ENCODE measurements at places on chromosomes 13 and 19.

GRCh38 chr13:39587939-39588338 is 15.1 kb downstream of the LHFPL6 start:
- DNase-seq = no peak

- DNase-seq = no peak
Observed at GRCh38 chr19:53102756-53103233, 427 bp downstream of the ZNF160 start.

GRCh38 chr13:75411924-75412537 is 69.9 kb downstream of the TBC1D4 start:
- DNase-seq = no peak

DNA sequence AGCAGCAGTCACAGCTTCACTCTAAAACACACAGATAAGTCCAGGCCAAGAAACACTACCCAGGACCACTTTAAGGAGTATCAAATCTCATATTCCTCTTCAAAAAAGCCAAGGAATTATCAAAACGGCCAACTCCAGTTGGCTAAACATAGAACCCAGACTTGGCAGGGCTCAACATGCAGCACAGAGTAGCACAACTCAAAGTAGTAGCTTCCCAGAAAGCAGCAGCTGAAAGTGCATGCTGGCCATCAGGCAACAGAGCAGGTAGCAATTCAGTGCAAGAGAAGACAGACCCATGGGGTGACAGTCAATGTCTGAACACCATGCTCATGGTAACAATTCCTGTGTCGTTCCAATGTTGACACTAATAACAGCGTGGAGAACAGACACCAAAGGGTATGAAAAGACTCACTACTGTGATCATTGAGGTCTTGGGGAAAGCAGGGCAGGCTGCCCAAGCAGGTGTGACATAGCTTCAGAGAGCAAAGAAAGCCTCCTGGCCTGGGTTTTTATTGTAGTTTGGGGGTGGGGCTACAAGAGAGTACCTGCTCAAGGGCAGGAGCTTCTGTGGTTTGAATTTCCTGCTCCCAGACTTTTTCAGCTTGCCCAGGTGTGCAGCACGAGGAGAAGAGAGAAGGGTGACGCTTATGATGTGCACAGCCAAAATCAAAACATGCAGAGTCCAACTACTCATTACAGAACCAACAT is 6.2 kb downstream of the ZNF709 start:
- no peak for DNase-seq

GRCh38 chr19:35718345-35719041 is 690 bp downstream of the KMT2B start:
- no peak for DNase-seq

DNA sequence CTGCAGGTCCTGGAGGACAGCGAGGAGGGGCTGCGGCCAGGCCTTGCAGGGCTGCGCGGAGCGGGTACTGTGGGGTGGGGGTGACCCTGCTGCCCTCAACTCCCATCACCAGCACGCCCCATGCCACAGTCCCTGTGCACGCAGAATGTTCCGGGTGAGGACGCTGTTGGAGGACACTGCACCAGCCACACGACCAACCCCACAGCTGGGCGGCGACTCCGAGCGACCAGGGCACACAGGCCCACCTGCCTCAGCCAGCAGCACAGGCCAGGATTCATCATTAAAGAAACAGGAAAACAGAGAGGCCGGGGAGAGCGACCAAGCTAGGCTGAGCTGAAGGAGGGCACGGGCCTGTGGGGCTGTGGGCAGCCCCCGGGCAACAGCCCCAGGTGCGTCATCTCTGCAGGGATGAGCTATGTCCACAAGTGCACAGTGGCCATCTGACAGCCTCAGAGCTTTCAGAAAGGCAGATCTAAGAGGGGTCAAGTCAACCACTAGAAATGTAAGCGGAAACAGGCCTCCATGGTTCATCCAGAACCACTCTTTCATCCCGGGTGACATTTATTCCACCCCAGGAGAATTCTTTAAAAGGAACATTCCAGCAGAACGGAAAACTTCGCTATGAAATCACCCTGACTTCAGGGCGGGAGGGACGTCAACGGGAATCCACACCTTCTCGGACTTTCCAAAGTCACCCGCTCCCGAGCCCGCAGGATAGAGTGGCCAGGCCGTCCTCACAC is 1.5 kb downstream of the GAS6 start:
- DNase-seq = no peak

GRCh38 chr19:56562766-56563165 is 4.5 kb upstream of the ZNF470 start:
- DNase-seq = no peak

GRCh38 chr13:28012896-28013295 is 24.4 kb upstream of the URAD start:
- no peak for DNase-seq

DNA sequence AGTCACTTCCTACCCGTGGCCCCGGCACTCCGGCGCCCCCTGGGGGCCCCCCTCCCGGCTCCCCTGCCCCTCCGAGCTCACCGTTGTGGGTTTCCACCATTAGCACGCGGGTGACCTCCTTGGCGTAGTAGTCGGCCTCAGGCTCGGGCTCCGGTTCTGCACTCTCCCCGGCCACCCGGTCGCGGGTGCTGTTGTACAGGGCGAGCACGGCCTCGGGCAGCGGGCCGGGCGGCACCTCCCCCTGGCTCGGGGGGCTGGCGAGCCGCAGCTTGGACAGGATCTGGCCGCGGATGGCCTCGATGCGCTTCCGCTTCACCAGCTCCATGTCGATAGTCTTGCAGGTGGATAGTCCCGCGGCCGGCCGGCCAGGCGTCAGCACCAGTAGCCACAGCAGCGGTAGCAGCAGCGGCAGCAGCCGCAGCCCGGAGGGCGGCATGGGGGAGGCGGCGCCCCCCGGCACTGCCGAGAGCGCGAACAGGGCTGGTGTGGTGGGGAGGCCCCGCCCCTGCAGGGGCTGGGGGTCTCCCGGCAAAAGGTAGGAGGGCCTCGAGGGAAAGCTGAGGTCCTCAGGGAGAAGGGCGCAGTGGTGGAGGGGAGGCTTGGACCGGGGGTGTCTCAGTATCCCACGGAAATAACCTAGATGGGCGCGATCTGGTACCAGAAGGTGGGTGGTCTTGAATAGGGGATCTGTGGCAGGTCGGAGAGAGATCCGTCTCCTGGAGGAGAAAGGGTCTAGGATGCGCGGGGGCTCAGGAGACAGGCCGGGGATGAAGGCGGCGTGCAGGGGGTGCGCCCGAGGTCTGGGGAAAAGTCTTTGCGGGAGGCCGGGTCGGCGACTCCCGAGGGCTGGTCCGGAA is 885 bp downstream of the TGFB1 start:
- no peak for DNase-seq

DNA sequence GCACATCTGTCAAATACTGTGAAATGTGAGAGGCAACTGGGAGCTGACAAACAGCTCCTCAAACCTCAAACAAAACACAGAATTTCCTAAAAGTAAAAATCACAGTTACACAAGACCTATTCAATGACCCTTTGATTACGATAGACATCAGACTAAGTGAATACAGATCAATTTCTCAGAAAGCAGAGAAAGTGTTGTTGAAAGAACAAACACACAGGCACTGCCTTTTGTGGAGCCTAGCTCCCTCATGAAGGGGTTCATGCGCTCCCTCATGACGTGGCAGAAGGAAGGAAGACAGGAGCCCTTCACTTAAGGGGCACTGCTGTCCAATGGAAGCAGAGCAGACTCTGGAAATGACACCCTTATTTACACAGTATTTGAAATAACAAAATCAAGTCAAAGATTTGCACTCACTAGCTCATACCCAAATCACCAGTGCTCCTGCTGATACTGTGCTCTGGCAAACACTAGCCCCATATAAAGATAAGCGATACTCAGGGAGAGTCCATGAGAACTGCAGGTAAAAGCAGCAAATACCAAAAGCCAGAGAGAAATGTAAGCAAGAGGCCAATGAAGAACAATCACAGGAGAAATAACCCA is 144.9 kb downstream of the KLF12 start:
- no peak for DNase-seq

- DNase-seq = no peak
Observed at GRCh38 chr19:30132343-30133075, 190.5 kb downstream of the URI1 start.

DNA sequence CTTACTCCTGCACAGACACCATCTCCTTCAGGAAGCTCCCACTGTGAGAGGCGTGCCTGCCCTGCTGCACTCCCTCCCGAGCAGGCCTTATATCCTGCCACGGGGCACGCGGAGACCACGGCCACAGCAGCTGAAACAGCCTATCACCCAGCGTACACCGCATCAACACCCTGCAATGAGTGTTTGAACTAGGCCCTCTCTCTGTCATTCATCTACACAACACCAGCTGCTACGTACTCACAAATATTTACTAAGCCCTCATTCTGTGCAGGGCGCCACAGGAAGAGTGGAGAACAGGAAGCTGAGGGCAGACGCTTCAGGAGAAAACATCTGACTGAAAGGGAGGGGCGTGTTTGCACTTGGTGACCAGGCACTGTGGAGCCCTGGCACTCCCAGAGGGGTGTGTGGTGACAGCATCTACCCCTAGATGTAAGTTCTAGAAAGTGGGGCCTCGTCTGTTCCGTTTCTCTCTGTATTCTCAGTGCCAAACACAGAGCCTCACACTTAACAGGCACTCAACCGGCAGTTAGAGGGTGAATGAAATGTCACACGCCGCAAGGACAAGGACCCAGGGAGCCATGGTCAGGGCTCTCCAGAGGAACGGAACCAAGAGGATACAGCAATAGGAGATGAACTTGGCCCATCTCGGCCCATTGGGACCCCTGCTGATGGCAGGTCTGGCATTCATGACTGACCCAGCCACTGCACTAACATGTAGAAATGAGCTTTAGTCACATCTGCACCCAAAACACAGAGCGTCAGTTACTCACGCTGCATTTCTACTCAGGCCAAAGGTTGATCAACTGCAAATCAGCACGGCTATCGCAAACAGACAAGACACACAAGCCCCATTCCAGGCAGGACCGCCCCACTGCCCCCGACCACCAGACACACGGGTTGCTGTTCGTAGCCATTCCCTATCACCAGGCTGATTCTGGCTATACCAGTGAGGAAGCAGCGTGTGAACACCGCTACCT is 15.7 kb downstream of the RANBP3 start:
- DNase-seq = no peak

GRCh38 chr13:37918116-37918714 is 48.6 kb upstream of the TRPC4 start:
- DNase-seq = no peak

DNA sequence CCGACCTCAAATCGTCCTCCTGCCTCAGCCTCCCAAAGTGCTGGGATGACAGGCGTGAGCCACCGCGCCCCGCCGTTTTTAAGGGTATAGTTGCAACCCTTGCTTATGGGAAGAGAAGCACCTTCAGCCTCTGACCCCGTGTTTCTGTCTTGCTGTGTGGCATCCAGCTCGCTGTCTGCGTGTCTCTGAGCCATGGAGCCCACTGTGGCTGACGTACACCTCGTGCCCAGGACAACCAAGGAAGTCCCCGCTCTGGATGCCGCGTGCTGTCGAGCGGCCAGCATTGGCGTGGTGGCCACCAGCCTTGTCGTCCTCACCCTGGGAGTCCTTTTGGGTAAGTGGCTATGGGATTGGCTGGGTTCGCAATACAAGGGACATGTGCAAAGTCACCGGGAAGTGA is 29.5 kb downstream of the TMPRSS9 start:
- DNase-seq = no peak

DNA sequence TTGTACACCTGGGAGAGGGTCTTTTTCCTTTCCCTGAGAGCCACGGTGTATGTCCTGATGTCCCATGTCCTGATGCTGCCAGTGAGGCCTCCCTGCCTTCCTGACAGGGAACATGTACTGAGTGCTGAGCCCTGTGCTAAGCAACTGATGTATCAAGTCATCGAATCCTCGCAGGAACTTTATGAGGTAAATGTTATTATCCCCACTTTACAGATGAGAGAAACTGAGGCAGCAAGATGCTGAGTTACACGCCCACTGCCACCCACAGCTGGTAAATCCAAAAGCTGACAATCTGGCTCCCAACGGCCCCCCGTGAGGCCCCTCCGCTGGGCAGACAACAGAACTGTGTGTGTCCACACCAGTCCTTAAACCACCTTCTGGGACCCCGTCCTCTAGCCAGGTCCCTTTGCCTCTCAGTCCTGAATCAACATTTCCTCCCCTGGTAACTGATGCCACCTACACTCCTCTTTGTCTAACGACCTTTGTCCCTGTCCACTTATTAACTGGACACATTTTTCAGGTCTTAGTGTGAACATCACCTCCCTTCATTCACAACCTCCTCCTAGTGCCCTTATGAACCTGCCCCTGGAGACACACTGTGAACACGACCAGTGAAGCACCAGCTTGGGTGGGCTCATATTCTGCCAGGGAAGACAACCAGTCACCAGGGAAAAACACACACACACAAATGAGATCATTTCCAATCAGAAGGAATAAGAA is 5.4 kb upstream of the VSIG10L start:
- DNase-seq = no peak

GRCh38 chr13:99208845-99209527 is 8.3 kb downstream of the UBAC2 start:
- DNase-seq = no peak

GRCh38 chr13:27556109-27556508 is 64.2 kb downstream of the LNX2 start:
- no peak for DNase-seq

- DNase-seq = no peak
Observed at GRCh38 chr19:1828279-1829238, 16.5 kb upstream of the ATP8B3 start.

- peak; percentile 7 for DNase-seq
Observed at GRCh38 chr13:103349211-103349980, 283.2 kb upstream of the SLC10A2 start.

- no peak for DNase-seq
Observed at GRCh38 chr13:44116562-44117332, 237.0 kb downstream of the LACC1 start.

DNA sequence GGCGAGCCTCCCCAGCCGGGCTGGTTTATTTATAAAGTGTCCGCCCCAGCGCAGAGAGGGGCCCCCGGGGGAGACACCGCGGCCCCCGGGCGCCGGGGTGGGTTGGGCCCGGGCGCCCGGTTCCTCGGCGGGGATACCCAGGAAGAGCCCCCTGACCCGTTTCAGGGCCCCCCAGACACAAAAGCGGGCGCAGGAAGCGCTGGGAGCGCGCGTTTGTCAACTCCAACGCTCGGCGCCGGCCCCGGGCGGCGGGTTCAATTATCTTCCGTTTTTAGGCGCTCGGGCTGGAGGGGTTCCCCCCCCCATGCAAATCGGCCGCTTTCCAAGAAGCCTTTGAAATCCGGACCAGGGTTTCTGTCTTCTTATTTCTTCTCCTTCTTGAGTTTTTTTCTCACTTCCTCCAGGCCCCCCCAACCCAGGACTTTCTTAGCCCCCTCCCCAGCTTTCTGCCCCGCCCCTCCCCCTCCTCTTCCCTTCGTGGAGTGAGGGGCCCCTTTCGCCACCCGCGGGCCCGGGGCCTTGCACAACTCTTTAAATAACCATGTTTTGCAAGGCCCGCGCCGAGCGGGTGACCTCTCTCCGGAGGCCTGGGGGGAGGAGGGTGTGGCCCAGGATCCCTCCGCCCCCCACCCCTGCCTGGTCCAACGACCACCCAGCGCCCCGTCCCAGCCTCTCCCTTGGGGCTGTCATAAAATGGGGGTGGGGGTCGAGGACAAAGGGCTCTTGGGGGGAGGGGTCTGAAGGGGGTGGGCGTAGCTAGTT is 935 bp downstream of the ARID3A start:
- no peak for DNase-seq

Measured in left kidney (tissue), 8 donors.